ENCODE measurements at places on chromosomes 11 and 22. TPM values are rescaled to one million over a fixed set of nuclear protein-coding genes. Genes with fewer than 3 reads are reported as not detected.

DNA sequence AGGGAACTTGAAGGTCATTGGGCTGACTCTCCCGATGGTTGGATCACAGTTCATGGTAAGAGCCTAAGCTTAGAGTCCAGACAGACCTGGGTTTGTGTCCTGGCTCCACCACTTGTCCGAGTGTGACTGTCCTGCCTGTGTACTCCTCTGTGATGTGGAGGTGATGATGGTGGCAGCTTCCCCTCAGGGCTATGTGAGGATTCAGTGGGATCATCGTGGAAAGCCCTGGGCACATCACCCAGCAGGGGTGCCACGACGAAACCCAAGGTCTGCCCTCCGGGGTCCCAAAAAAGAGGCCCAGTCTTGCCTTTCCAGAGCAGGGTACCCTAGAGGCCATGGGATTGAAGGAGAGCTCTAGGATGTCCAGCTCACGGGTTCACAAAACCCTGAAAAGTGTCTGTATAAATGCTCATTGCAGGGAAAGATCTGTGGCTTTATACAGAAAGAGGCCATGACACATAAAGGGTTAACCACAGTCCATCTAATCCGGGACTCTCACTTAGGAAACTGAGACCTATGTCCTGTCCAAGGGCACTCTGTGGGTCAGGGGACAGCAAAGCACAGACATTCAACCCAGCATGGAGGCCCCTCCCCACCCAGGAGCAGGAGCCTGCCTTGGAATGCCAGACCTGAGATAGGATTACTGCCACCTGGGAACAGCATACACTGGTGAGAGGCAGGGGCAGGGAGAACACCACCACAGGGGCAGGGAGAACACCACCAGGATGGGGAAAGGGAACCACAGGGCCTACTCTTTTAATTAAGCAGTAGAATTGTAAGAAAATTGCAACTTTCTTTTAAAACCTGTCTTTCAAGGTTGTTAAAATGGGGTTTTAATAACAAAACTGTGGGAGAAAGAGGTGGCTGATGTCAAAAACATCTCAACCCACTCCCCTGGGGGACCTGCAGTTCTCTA lies 51.3 kb downstream of the IGLL5 start:
- no peaks in the 10 kb centered on the region for H3K36me3 ChIP-seq
- peak; percentile 28 for DNase-seq
- no peak overlapping the region for H3K4me3 ChIP-seq
- no peaks in the 10 kb centered on the region for H3K27me3 ChIP-seq
- H3K4me1 ChIP-seq: peaks cover 98% of the 10 kb centered on the region
- peak overlapping the region; percentile 82 for H3K27ac ChIP-seq

DNA sequence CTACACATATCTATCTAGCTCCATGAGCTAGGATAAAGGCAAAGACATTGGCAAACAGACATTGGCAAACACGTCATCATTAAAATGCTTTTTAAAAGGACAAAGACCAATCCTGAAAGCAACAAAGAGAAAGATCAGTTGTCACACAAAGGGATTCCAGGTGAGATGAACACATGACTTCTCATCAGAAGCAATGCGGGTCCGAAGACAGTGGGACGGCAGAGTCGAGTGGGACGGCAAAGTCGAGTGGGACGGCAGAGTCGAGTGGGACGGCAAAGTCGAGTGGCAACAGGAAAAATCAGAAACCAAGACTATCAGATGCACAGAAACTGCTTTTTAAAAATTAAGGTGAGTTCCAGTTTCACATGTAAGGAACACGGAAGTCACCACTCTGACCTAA lies 609.5 kb downstream of the BRD1 start:
- no peak overlapping the region for H3K27ac ChIP-seq
- no peak overlapping the region for H3K4me3 ChIP-seq
- DNase-seq: no peak
- H3K36me3 ChIP-seq: no peaks in the 10 kb centered on the region

- no peaks in the 10 kb centered on the region for H3K4me1 ChIP-seq
- H3K36me3 ChIP-seq: no peaks in the 10 kb centered on the region
- no peak for DNase-seq
- H3K4me3 ChIP-seq: no peak overlapping the region
- no peak overlapping the region for H3K27ac ChIP-seq
- no peaks in the 10 kb centered on the region for H3K27me3 ChIP-seq
These were observed 433.3 kb downstream of the BUD13 start for GRCh38 chr11:116339306-116340098.

DNA sequence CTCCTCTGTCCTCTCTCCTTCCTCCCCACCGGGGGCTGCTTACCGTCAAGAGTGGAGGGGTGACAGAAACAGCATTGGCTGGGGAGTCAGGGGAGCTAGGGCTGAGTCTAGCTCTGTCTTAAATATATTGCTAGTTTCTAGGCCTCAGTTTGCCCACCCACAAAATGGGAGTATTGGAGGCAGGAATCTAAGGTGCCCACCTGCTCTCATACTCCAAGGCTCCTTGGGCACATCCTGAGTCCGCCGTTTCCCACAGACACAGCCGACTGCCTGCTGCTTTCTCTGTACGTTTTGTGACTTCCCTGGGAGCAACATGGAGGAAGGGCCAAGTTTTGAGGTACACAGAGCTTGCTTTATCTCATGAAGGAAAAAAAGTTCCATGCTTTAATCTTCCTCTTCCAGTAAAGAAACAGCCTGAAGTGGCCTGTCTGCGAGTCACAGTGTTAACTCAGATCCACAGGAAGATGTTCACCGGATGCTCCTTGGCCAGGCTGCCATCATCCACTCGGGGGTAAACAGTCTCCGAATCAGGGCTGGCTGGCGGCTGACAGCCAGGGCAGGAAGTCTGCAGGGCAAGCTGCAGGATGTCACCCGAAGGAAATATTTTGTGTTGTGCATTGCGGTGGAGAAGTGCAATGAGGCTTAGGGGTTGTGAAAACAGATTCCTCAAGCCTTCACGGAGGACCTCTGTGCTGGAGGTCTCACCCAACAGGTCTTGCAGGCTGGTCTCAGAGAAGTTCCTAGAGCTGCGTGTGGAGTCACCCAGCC lies 11.0 kb upstream of the CERK start:
- H3K27ac ChIP-seq: no peak overlapping the region
- peak; percentile 44 for DNase-seq
- H3K27me3 ChIP-seq: peaks cover 6% of the 10 kb centered on the region
- H3K4me3 ChIP-seq: no peak overlapping the region

DNA sequence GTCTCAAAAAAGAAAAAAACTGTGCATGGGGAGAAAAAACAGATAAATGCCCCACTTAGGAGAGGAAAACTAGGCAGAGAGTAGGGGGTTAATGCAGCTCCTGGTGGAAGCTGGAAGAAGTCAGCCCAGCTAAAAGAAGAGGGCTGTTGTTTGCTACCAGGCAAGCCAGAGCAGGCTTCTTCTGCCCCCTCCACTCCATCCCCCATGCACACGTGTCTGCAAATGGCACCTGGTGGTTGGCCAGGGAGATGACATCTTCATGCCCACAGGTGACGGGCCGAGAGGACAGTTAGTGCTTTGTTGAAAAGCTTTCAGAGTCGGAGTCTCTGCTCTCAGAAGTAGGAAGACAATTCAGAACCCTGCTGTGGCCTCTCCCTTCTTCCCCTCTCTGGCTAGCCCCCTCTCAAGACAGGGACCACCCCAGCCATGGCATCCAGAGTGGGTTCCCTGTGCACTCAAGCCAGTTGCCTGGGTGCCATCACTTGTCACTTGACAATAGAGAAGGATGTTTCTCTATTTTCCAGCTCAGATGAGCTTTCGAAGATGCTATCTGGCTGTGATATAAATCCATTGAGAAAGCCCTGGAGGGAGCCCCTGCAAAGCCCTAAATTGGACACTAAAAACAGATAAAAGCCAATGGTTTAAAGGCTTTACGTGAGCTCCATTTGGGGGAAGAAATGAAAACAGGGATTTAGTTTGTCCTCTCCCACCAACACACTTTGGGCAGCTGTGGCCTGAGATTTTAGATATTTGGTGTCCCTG lies 142.0 kb downstream of the TRIM29 start:
- H3K27me3 ChIP-seq: no peaks in the 10 kb centered on the region
- no peak overlapping the region for H3K27ac ChIP-seq
- no peak overlapping the region for H3K4me3 ChIP-seq
- no peak for DNase-seq
- H3K36me3 ChIP-seq: no peaks in the 10 kb centered on the region

DNA sequence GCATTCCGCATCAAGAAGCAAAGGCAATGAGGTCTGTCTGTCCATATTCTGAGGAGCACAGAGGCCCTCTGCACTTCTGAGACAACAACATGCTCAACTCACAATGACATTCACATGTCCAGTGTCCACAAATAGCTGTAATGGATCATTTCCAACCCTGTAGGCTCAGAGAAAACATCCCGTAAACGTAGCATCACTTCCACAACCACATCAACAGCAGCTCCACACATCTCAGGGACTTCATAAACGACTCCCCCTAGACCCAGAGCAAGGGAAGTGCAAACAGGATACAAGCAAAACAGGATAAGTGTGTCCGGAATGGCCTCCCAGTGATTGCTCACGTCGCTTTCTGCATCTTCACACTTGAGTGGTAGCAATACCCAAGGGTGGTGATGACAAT lies 100.2 kb downstream of the SYN3 start:
- DNase-seq: no peak
- no peaks in the 10 kb centered on the region for H3K4me1 ChIP-seq
- H3K27ac ChIP-seq: no peak overlapping the region
- H3K27me3 ChIP-seq: no peaks in the 10 kb centered on the region

DNA sequence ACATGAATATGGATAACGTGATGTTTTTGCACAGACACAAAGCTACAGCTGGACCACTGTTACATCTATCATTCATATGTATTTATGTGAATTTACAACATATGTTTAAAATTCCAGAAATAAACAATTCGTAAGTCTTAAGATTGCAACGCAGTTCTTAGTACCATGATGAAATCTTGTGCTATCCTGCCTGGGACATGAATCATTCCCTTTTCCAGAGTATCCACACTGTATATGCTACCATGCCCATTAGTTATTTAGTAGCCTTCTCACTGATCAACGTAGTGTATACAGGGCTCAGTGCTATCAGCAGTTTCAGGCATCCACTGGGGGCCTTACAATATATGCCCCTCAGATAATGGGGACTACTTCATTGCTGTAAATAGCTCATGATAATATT lies 4.3 kb downstream of the ATL3 start:
- no peak overlapping the region for H3K27ac ChIP-seq
- H3K27me3 ChIP-seq: no peaks in the 10 kb centered on the region
- peaks cover 11% of the 10 kb centered on the region for H3K4me1 ChIP-seq
- DNase-seq: no peak
- no peak overlapping the region for H3K4me3 ChIP-seq

GRCh38 chr11:2221591-2221990 lies 48.8 kb downstream of the ASCL2 start:
- no peaks in the 10 kb centered on the region for H3K27me3 ChIP-seq
- H3K27ac ChIP-seq: no peak overlapping the region
- H3K4me3 ChIP-seq: no peak overlapping the region
- peaks cover 6% of the 10 kb centered on the region for H3K4me1 ChIP-seq

GRCh38 chr11:90284171-90284570 lies 61.3 kb upstream of the CHORDC1 start:
- DNase-seq: no peak
- no peaks in the 10 kb centered on the region for H3K4me1 ChIP-seq
- no peaks in the 10 kb centered on the region for H3K36me3 ChIP-seq
- H3K27me3 ChIP-seq: no peaks in the 10 kb centered on the region

- no peak overlapping the region for H3K4me3 ChIP-seq
- DNase-seq: no peak
- peaks cover 24% of the 10 kb centered on the region for H3K4me1 ChIP-seq
- peaks cover 3% of the 10 kb centered on the region for H3K27me3 ChIP-seq
- H3K36me3 ChIP-seq: no peaks in the 10 kb centered on the region
These were observed 16.0 kb upstream of the FEZ1 start for GRCh38 chr11:125512106-125512505.

- no peak for DNase-seq
- H3K27ac ChIP-seq: peak overlapping the region; percentile 67
- H3K36me3 ChIP-seq: peaks cover 21% of the 10 kb centered on the region
- H3K27me3 ChIP-seq: no peaks in the 10 kb centered on the region
These were observed 3.4 kb downstream of the WEE1 start for GRCh38 chr11:9576701-9577381.

GRCh38 chr22:44256085-44256484 lies 56.7 kb downstream of the SHISAL1 start:
- H3K4me3 ChIP-seq: no peak overlapping the region
- H3K27ac ChIP-seq: no peak overlapping the region
- H3K36me3 ChIP-seq: no peaks in the 10 kb centered on the region
- no peaks in the 10 kb centered on the region for H3K27me3 ChIP-seq

GRCh38 chr22:46657996-46658947 lies 38.1 kb downstream of the GRAMD4 start:
- no peaks in the 10 kb centered on the region for H3K27me3 ChIP-seq
- H3K4me1 ChIP-seq: peaks cover 5% of the 10 kb centered on the region
- no peak overlapping the region for H3K4me3 ChIP-seq
- DNase-seq: no peak
- peaks cover 34% of the 10 kb centered on the region for H3K36me3 ChIP-seq

DNA sequence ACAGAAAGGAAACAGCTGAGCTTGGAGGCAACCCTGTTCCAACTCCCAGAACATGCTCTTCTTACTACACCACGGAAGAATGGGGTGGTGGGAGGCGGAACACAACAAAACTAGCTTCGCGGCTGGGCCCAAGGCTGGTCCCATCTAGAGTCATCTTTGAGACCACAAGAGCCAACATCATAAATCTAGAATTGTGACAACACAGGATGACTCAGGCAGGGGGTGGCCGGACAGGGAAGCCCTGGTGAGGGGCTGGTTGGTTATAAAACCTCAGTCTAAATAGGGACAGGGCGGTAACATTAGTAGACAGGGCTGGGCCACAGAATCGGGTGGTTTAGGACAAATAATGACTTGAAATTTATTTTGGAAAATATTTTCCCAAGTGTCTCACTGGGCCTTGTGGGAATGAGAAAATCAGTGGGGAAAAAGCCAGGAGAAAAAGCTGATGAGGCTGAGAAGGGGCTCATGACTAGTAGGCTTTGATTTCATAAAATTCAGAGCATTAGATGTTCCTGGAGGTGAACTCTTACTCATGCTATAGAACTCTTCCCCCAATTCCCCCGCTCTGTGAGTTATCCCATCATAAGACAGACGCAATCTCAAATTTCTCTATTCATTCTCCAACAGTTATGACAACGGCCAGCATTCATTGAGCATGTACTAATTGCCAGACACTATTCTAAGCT lies 151.8 kb upstream of the TIMP3 start:
- H3K4me1 ChIP-seq: no peaks in the 10 kb centered on the region
- H3K36me3 ChIP-seq: no peaks in the 10 kb centered on the region
- H3K4me3 ChIP-seq: no peak overlapping the region
- DNase-seq: no peak

DNA sequence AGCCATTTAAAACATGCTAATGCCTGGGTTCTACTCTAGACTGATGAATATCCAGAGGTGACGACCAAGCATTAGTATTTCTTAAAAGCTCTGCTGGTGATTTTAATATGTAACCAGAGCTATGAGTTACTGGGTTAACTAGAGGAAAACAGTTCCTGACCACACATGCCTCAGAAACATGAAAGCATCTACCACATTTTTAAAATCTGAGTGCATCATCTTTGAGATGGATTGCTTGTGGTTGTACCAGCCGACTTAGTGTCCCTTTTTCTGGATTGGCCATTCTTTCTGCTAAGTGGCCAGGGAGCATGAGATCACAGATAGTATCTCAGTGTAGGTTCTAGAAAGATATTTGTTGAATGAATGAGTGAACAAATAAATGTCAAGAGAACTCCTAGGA lies 152.4 kb downstream of the NTM start:
- H3K27ac ChIP-seq: no peak overlapping the region
- H3K4me3 ChIP-seq: no peak overlapping the region
- H3K27me3 ChIP-seq: no peaks in the 10 kb centered on the region
- no peaks in the 10 kb centered on the region for H3K36me3 ChIP-seq
- H3K4me1 ChIP-seq: no peaks in the 10 kb centered on the region

NEFH gene
- total RNA-seq: 0.19 TPM

Data from B cell (primary cell).